ENCODE measurements at places on chromosomes 2 and 18. TPM values are rescaled to one million over a fixed set of nuclear protein-coding genes. Genes with fewer than 3 reads are reported as not detected.

Gene HOXD10
- total RNA-seq: 0.18 TPM

Gene SERPINB11
- not detected for total RNA-seq

Gene BMPR2
- total RNA-seq: 15.0 TPM

Gene FKBP7
- 81.6 TPM for total RNA-seq
